ENCODE measurements at places on chromosomes 12 and 14.

GRCh38 chr12:32618115-32618514 is 61.0 kb upstream of the DNM1L start:
- DNase-seq, result no peak

DNA sequence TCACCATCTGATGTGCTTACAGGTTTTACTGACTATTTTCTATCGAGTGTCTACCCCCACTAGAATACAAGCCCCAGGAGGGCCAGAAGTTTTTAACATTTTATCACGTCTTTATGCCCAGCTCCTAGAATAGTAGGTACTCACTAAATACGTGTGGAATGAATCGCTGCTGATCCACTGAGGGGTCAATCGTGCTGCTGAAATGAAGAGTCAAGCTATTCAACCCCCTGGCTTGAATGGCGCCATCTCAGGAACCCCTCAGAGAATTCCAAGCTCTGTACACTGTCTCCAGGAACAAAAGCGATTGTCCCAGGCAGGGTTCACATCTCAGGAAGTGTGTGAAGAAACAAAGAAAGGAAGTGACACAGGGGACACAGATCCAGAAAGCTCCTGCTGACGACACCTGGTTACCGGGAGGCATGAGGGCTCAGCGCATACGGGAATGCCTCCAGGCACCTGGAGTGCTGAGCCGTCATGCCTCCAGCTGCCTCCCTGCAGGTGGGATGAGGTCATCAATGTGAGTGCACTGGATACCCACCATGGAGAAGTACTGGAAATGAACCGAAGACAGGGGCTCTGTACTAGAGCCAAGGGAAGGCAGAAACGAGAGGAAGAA is 45.6 kb downstream of the PITPNM2 start:
- DNase-seq, result no peak

DNA sequence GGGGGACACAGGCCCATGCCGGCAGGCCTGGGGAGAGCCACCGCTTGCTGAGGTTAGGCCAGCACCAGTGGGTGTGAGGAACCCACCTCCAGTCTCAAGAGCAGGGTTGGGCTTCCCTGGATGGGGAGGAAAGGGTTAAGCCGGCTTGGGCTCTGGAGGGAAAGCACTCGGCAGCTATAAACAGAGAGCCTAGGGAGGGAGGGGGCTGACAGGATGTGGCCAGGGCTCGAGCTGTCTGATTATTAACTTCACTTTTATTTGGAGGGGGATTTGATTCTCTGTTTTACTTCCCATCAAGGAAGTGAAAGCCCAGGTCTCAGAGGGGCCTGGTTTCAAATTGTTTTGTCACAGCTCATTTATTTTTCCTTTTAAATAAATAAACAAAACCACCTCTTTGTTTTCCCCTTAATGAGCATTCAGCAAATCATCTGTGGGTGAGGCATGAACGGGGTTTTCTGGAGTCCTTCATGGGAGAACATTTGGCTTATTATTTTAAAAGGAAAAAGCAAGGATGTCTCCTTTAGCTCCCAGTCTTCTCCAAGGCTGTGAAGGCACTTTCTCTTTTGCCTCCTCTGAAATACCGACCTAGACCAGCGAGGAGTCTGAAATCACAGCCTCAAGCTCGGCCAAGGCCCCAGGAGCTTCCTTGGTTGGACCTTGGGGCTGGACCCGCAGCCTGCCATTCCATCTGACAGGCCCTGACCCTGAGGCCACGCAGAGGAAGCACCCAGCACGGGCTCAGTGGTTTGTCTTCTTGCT is 21.9 kb upstream of the ZFP36L1 start:
- DNase-seq, result no peak

GRCh38 chr12:107670999-107671643 is 14.5 kb upstream of the PWP1 start:
- peak; percentile 51 for DNase-seq

DNA sequence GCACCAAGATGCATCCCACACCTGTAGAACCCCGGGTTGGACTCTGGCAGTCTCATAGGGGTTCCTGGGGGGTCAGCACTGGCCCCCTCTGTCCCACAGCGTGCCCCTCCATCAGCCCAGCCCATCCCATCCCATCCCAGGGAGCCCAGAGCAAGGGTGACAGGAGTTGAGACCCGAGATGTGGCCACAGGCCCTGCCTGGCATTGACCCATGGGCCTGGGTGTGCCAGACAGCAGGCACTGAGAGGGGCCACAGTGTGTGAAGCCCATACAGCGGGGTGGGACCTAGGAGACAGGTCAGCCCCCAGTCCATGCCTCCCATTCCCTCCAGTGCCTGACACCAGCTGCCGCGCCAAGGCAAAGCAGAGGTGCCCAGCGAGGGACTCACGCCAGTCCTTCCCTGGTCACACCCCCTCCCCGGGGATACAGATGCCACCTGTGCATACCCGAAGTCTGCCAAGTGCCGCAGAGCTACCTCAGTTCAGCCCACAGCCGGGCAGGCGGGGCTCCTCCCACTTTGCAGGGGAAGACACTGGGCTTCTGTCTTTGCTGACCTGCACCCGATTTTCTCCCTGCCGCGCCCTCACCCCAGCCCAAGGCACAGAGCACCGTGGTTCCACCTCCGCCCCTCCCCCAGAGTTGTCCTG is 50.4 kb downstream of the CYP46A1 start:
- DNase-seq, result no peak

- no peak for DNase-seq
These were observed 408.0 kb downstream of the ZFP36L1 start for GRCh38 chr14:68384881-68385280.

- no peak for DNase-seq
These were observed 34.7 kb downstream of the GRIP1 start for GRCh38 chr12:66644151-66644550.

- no peak for DNase-seq
These were observed 816 bp upstream of the SLC8A3 start for GRCh38 chr14:70189456-70190077.

- DNase-seq, result no peak
These were observed 36.0 kb downstream of the RTRAF start for GRCh38 chr14:52025310-52025709.

GRCh38 chr12:131351319-131352028 is 359.4 kb upstream of the SFSWAP start:
- DNase-seq, result no peak
